ENCODE measurements at places on chromosomes 6 and 20.
A peak's percentile ranks its signal among the peaks of the same experiment; 100 is the strongest.

DNA sequence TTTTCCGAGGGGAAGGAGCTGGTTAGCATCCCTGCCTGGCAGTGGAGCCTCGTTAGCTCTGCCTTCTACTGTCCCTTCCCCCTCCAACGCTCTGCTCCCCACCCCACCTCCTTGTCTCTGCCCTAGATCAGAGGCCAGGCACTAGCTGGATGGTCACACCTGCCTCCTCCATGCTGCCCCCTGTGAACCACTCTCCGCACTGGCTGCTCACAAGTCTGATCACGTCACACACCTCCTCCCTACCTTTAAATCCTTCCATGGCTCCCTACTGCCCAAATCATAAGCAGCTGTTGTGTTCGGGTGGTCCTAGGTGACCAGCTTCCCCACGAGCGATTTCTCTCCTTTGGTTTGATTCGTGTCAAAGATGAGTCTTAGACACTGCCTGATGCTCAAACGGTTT is 71.3 kb downstream of the CHMP4B start:
- no peak for DNase-seq

GRCh38 chr20:6708010-6708409 is 59.5 kb upstream of the BMP2 start:
- DNase-seq, result no peak

- DNase-seq, result no peak
Measured at GRCh38 chr6:95286874-95287273, 290.5 kb upstream of the MANEA start.

DNA sequence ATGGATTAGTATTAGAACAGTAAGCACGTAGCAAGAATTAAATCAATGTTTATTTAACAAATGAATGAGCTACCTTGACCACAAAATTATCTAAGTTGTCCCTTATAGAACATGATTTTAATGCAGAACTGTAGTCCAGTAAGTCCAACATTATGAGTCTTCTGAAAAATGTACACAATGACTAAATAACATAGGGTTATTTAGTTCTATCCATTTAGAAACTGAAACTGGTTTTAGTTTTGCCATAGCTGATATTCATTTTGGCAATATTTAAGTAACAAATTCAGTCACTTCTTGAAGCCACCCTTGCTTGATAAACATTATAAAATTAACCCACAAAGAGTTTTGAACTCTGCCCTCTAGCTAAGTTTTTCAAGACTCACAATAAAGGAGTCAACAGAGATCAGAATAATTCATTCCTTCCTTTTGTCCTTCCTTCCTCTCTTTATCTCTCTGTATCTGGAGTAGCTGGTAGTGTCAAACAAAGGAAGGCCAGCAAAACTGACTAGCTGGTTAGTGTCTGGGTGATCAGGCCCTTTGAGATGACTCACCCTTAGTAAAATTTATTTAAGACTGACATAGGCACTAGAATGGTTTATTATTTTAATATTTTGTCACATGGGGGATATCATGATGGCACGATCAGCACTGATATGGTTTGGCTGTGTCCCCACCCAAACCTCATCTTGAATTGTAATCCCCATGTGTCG is 115.1 kb downstream of the BTBD9 start:
- DNase-seq, result no peak

GRCh38 chr6:148658681-148659430 is 88.0 kb upstream of the UST start:
- no peak for DNase-seq

DNA sequence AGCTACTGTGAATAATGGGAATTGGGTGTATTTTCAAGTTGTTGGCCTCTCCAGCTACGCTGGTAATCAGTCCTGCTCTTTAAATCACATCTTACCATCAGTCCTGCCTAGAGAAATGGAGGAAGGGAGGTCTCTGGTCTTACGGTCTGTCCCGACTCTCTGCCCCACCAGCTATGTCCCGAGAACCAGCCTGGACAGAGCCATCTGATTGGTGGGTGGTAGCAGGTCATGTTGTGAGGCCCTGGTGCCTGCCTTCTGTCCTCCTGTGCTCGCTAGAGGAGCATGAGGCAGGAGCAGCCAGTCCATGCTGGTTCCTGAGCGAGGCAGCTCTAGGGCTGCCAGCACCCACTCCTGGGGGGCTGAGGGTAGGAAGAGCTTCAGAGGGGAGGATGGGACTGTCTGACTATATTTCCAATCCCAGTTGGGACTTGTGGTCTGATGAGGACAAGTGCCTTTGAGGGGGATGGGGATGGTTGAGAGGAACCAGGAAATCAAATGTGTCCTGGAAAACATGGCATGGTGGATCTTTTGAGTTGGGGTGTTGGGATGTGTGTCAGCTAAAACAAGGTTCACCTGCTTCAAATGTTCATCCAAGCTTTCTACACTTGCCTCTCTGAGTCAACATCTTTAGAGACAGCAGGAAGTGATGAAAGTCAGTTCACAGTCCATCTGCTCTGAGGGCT is 33.0 kb downstream of the SYNJ2 start:
- peak; percentile 11 for DNase-seq

- DNase-seq, result no peak
Measured at GRCh38 chr6:36758516-36759147, 61.0 kb downstream of the RAB44 start.

DNA sequence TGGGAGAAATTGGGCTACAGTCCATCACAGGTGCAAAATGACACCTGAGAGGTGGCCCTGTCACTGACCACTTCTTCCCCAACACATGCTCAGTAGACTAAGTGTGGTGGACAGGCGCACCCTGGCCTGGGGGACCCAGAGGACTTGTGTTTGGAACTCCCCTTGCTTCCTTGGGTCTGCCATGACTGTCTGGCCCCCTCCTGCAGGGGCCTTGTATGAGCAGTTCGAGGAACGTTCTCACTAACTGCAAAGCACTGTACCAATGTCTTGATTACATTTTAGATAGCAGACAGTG is 4.0 kb upstream of the PCK1 start:
- no peak for DNase-seq

DNA sequence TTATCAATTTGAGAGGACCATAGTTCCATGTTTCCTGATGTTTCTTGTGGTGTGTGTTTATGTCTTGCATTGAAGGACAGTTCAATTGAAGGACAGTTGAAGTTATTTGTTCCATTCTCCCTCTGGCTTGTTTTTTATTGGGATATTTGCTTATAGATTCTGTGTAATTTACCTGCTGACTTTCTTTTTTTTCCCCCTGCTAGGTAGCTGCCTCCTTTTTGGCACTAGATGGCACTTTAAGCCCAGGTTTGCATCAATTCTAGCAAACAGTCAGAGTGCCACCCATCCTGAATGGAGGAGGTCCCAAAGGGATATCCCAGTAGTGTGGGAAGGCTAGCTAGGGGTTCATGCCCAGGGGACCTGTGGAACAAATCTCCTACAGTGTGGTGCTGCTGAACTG is 78.1 kb downstream of the CFAP61 start:
- no peak for DNase-seq

GRCh38 chr20:13318871-13319521 is 97.9 kb downstream of the ISM1 start:
- no peak for DNase-seq

DNA sequence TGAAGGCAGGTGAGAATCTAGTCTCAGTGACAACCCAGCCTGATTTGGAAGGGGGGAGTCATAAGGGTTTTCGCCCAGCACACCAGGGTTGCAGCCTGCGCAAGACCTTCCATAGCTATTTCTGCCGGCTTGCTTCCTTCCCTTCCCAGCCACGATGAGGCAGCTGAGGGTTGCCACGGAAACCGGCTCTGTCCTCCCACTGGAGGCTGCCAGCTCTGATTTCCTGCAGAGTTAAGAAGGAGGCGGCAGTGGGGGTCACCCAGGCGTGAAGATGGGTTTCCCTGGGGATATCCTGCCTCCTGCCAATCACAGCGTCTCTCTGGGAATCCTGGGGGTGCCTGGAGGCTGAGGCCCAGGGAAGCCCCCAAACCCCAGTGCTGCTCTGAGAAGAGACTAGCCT is 23.1 kb upstream of the KCNB1 start:
- DNase-seq, result no peak

DNA sequence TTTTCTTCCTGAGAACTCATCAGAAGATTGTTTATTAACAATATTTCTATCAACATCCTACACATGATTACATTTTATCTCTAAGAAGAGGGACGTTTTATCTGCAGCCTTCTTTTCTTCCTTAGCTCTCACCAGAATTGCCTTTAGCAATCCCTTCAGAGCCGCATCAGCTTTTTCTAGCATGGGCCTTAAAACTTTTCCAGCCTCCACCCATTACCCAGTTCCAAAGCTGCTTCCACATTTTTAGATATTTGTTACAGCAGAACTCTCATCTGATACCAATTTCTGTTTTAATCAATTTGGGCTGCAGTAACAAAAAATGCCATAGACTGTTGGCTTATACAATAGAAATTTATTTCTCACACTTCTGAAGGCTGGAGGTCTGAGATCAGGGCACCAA is 281.5 kb downstream of the THBS2 start:
- DNase-seq, result no peak

GRCh38 chr6:7140631-7141378 is 33.0 kb downstream of the RREB1 start:
- DNase-seq, result peak; percentile 55

- DNase-seq, result no peak
Measured at GRCh38 chr20:56005389-56005715, at the start of gene CBLN4. TSS of gene CBLN4 (minus strand) at chr20:56005519. CDS start at chr20:56004171, 1,348 bp downstream.

GRCh38 chr6:148463671-148464070 is 121.0 kb downstream of the SASH1 start:
- no peak for DNase-seq

- no peak for DNase-seq
Measured at GRCh38 chr20:6679086-6679485, 88.4 kb upstream of the BMP2 start.

DNA sequence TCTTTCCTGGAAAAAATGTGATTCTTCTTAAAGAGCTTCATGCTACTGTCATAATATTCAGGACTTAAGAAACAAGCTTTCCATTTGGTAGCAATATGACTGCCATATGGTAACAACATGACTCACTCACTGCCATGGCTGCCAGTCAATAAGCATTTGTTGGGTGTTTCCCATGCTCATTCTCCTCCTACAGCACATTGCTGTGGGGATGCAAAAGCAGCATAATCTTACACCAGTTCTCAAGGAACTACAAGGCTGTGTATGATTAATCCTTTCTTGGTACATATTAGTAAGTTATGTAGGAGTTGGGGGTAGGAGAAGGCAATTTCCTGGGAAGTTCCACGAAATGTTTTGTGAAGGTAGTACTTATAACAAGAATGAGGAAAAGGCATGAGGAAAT is 76.7 kb downstream of the CEP162 start:
- DNase-seq, result no peak

GRCh38 chr20:19411811-19412210 is 199.4 kb downstream of the SLC24A3 start:
- no peak for DNase-seq

GRCh38 chr6:26415791-26416190 is 13.7 kb downstream of the BTN3A1 start:
- DNase-seq, result no peak

- no peak for DNase-seq
Measured at GRCh38 chr20:17202673-17203072, 24.2 kb upstream of the PCSK2 start.

DNA sequence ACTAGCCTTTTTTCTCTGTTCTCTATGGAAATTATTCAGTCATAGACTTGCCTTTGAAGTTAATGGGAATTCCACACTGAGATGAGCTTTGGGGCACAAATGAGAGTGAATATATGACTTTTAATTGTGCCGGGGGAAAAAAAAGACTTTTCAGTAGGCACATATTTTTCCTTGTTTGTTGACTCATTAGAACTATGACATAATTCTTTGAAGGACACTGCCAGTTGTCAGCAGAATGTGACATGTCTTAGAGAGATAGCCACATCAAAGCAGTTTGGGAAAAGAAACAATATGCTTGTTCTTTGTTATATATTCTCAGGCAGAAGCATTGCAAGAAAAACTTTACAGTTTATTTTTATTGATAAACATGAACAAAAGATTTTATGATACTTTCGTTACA is 138.3 kb downstream of the COL9A1 start:
- no peak for DNase-seq

GRCh38 chr6:53375847-53376246 is 27.1 kb upstream of the ELOVL5 start:
- DNase-seq, result no peak

Measured in GF-D8 (cell line).